Naive thymus-derived CD8-positive, alpha-beta T cell (primary cell): ENCODE measurements at places on chromosomes 13 and 19.

DNA sequence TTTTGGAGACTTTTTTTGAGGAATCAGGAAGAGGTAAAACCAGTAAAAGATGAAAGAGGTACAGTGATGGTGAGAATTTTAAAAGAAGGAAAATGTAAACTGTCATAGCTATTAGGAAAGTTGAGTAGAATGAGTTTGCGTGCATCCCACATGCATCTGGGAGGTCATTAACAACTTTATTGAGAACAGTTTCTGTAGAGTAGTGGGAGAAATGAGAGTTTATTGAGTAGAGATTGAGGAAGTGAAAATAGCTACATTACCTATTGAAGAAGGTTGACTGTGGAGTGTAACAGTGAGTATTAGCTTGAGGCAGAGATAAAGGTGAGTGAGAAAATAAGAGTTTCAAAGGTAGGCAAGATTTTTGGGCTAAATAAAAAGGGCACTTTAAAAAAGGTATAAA, 38.7 kb downstream of the BRCA2 start:
- H3K27ac ChIP-seq = no peak overlapping the region
- no peak for DNase-seq
- no peaks in the 10 kb centered on the region for H3K36me3 ChIP-seq
- H3K4me3 ChIP-seq = no peak overlapping the region
- peaks cover 4% of the 10 kb centered on the region for H3K4me1 ChIP-seq
- no peaks in the 10 kb centered on the region for H3K27me3 ChIP-seq

DNA sequence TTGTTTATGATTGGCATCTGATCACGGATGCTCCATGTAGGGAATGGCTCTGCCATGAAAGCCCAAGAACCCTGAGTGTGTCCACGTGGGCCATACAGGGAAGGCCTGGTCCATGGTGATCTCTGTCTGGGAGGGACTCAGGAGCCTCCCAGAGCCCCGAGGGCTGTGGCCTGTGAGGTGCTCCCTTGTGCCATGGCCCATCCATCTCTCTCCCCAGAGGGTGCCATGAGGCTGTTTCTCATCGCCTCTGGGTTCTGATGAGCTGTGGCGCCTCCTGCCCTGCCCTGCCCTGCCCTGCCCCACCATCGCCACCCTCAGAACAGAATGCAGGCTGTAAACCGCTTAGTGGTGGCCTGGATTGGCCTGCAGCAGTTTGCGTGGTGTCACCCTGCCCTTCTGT, 83.1 kb downstream of the ATP11A start:
- H3K36me3 ChIP-seq = peaks cover 3% of the 10 kb centered on the region
- peaks cover 20% of the 10 kb centered on the region for H3K4me1 ChIP-seq
- H3K27ac ChIP-seq = no peak overlapping the region

DNA sequence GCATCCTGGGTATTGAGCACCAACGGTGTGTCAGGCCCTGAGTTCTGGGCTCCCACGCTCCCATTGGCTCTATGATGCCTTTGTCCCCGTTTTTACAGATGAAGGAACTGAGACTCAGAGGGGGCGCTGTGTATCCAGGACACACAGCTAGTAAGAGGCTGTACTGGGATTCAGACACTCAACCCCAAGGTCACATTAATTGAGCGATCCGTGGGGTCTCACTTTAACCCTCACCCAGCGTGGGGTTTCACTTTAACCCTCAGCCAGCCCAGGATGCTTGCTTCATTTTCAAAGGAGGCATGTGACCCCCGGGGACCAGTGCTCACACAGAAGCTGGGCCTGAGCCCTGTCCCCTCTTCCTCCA, 42.6 kb downstream of the CYP4F22 start:
- no peaks in the 10 kb centered on the region for H3K36me3 ChIP-seq
- no peak for DNase-seq
- peak overlapping the region; percentile 88 for H3K4me3 ChIP-seq

DNA sequence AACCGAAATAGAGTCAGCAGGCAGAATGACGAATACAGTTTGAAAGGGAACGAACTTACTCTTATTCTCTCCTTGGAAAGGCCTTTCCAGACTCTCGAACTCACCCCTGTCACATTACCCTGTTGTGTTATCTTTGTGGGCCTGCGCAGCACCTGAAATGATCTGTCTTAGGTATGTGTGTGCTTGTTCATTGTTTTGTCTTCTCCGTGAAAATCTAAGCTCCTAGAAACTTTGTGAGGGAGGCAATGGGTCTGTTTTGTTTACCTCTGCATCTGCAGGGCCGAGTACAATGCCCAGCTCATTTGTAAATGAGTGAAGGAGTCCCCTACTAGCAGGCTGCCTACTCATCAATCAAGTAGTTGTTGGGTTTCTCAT, 19.6 kb downstream of the HMGB1 start:
- H3K4me3 ChIP-seq = peak overlapping the region; percentile 61
- H3K27ac ChIP-seq = peak overlapping the region; percentile 19
- H3K27me3 ChIP-seq = peaks cover 2% of the 10 kb centered on the region
- peaks cover 39% of the 10 kb centered on the region for H3K4me1 ChIP-seq

DNA sequence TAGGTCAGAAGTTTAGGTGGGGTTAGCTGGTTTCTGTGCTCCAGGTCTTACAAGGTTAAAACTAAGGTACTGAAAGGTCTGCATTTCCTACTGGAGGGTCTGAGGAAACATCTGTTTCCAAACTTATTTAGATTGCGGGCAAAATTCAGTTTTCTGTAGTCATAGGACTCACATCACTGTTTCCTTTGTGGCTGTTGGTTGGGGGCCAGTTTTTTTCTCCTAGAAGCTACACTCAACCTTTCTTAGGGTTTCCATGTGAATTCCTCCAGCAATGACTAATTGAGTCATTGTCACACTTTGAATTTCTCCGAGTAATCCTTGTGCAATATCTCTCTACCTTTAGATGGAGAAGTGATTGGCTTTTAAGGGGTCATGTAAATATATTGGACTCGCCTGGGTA, 773.4 kb upstream of the SLITRK1 start:
- DNase-seq = no peak
- no peaks in the 10 kb centered on the region for H3K27me3 ChIP-seq
- no peaks in the 10 kb centered on the region for H3K4me1 ChIP-seq
- H3K4me3 ChIP-seq = no peak overlapping the region
- no peaks in the 10 kb centered on the region for H3K36me3 ChIP-seq
- no peak overlapping the region for H3K27ac ChIP-seq

- H3K4me1 ChIP-seq = peaks cover 15% of the 10 kb centered on the region
- no peak for DNase-seq
- no peak overlapping the region for H3K27ac ChIP-seq
Measured at GRCh38 chr19:9931629-9932028, 4.7 kb downstream of the OLFM2 start.
